ENCODE measurements at places on chromosomes 13 and 19.

- DNase-seq: peak; percentile 64
- H3K27ac ChIP-seq: peak overlapping the region; percentile 89
- peaks cover 12% of the 10 kb centered on the region for H3K4me1 ChIP-seq
These were observed 19.2 kb downstream of the RCN3 start for GRCh38 chr19:49546825-49547565.

DNA sequence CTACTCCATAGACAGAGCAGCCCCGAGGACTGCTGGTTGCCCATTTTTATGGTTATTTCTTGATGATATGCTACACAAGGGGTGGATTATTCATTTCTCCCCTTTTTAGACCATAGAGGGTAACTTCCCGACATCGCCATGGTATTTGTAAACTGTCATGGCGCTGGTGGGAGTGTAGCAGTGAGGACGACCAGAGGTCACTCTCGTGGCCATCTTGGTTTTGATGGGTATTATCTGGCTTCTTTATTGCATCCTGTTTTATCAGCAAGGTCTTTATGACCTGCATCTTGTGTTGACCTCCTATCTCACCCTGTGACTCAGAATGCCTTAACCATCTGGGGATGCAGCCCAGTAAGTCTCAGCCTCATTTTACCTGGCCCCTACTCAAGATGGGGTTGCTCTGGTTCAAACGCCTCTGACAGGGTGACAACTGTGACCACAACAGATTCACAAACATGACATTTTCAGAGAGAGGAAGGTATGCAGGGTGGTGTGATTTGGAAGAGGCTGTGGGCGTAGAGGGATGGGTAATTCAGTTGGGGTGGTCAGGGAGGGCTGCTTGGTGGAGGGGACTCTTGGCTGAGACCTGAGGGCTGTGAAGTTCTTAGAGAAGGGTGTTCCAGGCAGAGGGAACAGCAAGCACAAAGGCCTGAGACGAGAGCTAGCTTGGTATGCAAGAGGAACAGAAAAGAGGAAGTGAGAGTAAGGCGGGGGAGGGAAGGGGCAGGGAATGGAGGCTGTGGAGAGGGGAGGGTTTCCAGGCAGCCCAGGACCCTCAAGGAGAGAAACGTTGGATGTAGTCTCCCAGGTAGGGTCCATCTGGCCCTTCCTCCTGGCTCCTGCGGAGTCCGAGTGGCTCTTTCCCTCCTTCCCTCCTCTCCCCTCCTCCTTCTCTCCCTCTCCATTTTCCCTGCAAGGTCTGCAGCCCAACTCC is 23.5 kb downstream of the FAM187B start:
- DNase-seq: no peak
- H3K27ac ChIP-seq: no peak overlapping the region

DNA sequence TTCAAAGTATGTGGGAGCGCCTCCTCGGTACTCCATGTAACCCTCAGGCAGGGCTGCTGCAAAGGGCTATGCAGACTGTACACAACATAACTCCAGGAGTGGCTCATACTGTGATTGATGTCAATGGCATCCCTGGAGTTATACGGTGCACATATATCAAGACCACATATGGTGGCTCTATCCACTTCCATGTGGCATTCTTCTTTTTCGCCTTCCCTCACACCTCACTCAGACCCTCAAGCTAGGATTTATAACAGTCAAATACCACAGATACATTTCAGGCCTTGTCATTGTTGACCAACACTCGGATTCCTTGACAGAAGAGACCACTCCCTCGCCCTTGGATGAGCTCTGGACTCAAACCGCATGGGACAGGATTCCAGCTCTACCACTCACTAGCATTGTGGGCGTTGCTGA is 11.3 kb upstream of the UBL3 start:
- H3K27me3 ChIP-seq: no peaks in the 10 kb centered on the region
- no peak for DNase-seq
- no peaks in the 10 kb centered on the region for H3K36me3 ChIP-seq
- no peak overlapping the region for H3K27ac ChIP-seq

DNA sequence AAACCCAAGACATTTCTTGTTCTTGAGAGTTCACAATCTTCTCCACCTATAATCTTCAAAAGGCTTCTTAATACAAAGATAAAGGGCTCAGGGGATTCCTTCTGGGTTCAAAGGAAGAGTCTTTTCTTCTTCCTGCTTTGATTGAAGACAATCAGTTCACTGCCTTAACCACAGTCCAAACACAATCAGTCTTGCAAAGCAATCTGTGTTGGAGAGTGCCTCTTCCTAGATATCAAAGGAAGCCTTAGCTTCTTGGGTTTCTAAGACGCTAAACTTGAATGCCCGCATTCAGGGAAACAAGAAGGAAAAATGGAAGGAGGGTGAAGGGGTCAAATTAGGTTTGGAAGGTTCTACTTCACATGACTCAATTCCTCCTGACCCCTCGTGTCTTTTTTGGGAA is 27.2 kb downstream of the RANBP3 start:
- H3K4me3 ChIP-seq: no peak overlapping the region
- H3K27me3 ChIP-seq: no peaks in the 10 kb centered on the region
- H3K36me3 ChIP-seq: peaks cover 7% of the 10 kb centered on the region
- no peak for DNase-seq
- H3K4me1 ChIP-seq: peaks cover 52% of the 10 kb centered on the region
